T-helper 1 cell (primary cell): ENCODE measurements at places on chromosomes 2 and 18.

DNA sequence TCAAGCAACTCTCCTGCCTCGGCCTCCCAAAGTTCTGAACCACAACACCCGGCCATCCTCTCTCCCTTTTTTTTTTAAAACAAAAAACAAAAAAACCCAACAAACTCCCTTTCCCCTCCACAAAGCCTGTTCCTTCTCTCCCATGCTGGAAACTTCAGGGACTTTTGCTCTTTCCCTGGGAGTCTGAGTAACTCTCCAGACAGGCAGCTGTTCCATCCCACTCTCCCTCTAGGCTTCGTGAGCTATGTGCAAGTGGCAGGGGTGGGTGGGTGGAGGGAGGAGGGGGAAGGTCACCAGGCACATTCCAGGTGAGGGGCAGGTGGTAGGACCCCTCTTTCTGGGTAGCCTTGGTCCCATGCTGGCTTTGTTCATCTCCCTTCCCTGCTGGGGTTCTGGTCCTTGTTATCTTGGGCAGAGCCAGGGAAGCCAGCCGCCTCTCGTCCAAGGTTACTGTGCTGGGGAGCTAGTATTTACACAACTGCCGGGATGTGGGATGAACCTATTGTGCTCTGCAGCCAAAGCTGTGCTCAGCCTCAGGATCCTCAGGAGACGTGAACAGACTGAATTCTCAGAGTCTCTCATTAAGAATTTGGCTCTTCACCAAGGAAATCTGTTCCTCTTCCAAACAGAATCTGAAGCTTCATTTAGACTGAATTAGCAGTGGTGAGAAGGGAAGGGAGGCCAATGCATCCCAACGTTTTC is 106.9 kb downstream of the LIPG start:
- no peak for DNase-seq

DNA sequence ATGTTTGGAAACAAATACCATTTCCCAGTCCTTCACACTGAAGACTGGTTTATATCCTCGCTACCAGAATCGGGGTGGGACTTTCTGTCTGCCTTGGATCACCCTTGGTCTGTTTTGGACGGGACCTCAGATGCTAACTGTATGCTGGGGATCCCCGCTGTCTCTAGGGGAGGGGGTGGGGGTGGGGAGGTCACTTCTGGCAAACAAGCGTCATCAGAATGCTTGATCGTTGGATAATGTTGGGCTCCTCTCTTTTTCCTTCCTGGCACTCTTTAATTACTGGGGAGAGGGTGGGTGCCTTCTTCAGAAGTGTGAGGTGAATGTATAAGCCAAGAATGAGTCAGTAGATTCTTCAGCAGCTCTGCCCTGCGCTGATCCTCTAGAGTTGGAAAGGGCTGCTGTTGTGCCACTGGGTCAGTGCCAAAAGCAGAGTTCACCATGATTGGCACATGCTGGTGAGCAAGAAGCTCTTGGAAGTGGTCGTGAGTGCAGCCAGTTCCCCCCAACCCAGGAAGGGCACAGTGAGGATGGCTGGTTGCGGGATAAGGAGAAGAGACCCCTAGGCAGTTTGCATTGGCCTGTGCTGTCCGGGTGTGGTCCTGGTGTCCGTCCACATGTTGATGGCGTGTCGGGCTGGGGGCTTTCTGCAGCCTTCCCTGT is 32.2 kb downstream of the DGKD start:
- DNase-seq, result no peak

- DNase-seq, result no peak
Observed at GRCh38 chr2:202165945-202166344, 72.5 kb downstream of the SUMO1 start.

DNA sequence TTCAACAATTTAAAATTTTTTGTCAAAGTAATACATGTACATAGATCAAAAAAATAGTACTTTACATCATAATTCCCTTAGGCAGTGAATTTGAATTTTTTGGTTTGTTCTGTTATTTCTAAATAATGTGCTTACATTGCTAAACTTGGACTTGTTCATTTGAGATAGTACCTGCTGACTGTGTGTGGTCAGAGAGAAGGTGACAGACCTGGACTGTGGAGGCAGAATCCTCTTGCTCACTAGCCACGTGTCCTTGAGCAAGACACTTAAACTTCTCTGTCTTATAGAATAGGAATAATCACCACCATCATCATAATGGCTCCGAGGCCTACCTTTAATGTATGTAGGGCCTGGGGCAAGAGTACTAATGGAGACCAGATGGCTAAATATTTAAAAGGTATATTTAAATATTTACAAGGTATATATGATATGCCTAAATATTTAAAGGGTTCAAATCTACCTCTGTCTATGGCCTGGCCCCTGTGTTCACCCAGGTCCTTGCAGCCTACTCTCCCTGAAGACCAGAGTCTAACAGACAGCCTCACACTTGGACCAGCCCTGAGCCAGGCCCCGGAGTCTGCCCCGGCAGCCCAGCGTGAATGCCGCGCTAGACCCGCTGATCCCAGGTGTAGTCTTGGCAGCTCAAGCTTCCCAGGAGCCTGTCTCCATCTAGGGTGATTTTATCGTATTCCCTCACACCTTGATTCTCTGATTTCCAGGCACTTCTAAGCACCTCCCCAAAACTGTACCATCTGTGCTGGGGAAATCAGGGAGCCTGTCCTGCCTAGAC is 33.5 kb downstream of the ZNF532 start:
- no peak for DNase-seq

DNA sequence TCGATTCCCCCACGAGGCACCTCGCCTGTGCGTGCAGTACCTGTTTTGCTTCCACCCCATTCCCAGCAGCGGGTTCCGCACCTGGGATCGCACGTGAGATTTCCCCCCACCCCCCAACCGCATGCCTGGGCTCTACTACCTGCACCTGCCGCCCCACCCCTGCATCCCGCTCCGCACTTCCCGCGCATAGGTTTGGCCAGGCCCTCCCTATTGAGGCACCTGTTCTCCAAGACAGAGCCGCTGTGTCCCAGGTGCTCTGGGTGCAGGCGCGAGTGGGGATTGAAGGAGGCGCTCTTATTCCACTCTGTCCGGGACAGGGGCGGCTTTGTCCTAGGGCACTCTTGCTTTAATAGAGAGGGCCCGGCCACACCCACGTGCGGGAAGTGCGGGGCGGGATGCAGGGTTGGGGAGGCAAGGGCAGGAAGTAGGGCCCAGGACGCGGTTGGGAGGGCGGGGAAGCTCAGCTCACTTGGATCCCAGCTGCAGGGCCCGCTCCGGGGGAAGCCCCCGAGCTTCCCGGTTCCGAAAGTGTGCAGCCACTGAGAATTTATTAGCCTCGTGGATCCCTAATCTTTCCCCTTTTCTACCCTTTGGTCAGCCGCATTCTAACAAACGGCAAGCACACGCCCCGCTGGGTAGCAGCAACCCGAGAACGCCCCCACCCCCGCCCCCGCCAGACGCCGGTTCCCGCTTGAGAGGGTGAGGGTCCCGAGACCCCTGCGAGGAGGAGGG is 670 bp upstream of the MOCOS start:
- no peak for DNase-seq

DNA sequence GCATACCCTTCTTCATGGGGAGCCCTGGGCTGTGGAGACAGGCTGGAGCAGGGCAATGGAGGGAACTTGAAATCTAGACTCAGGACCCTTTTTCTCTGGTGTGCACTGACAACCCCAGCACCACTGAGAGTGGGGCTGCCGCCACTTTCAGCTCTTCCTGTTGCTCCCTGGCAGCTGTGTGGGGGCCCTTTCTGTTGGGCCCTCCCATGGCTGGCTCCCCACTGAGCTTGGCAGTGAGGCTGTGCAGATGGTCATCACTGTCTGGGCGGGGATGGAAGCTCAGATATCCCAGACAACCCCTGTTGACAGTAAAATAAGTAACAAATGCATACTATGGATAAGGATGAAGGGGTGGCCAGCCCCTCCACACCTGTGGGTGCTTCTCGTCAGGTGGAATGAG is 6.7 kb downstream of the MYO7B start:
- DNase-seq, result no peak

- no peak for DNase-seq
Observed at GRCh38 chr2:85308896-85309555, 18.8 kb downstream of the TGOLN2 start.

GRCh38 chr2:182887093-182887492 is 20.7 kb upstream of the FRZB start:
- DNase-seq, result no peak

DNA sequence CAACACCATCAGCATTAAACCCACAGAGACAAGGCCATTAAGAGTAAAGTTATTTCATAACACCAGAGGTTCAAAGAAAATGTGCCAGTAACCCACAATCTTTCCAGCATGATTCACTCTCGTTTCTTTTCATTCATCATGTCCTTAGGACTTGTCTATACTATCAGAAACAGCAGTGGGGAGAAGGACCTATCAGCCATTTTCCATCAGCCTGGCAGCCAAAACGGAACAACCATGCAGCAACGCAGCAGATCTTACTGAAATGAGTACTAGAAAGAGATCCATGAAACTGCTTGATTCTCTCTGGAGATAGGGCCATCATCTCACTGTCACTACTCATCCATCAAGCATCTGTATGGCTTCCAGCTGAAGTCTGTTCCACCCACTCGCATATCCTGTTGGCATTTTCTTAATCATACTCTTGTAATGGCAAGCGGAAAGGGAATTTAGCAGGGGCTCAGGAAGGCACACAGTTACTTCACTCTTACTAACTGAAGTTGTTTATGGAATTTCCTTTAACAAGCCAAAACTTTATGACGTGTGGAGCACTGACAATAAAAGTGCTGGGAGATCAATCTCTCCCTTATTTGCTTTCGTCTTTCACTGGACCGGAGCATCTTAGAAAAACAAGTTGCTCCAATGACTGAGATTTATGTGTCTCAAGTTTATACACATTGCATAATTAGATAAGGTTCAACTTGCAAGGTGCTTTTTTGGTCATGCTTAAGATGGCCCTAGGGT is 69.7 kb downstream of the EPHA4 start:
- no peak for DNase-seq

DNA sequence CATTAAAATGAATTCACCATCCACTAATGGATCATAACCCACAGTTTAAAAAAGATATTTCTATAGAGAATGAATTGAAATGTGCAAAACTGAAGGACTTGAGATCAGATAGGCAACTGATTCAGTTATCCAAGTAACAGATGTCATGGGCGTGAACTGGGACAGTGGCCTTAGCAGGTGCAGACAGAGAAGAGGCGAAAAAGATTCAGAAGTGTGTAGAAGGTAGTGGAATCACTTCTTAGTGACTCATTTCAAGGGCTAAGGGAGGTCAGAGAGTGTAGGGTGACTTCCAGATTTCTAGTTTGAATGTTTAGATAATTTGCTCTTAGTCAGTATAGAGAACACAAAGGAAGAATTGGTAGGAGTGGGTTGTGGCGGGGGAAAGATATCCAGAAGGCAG is 79.7 kb downstream of the EHBP1 start:
- no peak for DNase-seq

DNA sequence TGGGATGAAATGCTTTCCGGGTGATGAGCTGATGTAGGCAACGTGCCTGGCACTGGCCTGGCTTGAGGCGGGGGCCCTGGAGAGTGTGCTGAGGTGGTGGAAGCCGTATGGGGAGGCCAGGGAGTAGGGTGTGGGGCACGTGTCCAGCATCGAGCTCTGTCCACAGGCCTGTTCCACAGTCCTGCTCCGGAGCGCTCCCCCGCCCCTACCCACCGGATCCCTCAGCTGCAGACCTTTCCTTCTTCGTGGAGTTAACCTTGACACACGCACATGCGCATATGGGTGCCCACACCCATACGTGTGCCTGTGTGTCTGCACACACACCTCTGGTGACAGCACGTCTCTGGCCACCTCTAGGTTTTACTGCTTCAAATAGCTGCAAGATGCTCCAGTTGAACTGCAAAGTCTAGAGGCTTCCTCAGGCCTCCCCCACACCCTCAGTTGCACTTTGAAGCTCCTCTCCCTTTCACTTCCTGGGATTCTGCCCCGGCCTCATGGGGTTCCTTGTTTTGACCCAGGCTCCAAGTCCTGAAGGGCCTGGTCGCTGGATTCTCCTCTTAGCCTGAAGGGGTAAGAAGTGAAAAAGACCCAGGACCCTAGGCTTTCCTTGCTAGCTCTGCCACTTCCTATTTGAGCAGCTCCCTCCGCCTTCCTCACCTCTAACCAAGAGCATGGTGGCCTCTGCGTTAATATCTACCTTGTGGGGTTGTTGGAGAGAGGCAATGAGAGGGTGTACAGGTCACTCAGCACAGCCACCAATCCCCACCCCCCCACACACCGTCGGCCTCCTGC is 49.5 kb downstream of the INHBB start:
- DNase-seq, result no peak

GRCh38 chr2:30705056-30705455 is 102.2 kb downstream of the CAPN13 start:
- no peak for DNase-seq
